CD4-positive, alpha-beta T cell treated with Interleukin-15 for 4 hours (primary cell): ENCODE measurements at places on chromosomes 13 and 19.
A peak's percentile ranks its signal among the peaks of the same experiment; 100 is the strongest.

- DNase-seq: peak; percentile 23
These were observed 24.9 kb downstream of the SIGLEC7 start for GRCh38 chr19:51166846-51167490.

- peak; percentile 74 for DNase-seq
These were observed 6.0 kb downstream of the RCN3 start for GRCh38 chr19:49533551-49534488.

GRCh38 chr13:45113233-45114224 is 6.8 kb upstream of the GTF2F2 start:
- DNase-seq: no peak

- no peak for DNase-seq
These were observed 543.1 kb upstream of the SLITRK5 start for GRCh38 chr13:87128036-87128435.

DNA sequence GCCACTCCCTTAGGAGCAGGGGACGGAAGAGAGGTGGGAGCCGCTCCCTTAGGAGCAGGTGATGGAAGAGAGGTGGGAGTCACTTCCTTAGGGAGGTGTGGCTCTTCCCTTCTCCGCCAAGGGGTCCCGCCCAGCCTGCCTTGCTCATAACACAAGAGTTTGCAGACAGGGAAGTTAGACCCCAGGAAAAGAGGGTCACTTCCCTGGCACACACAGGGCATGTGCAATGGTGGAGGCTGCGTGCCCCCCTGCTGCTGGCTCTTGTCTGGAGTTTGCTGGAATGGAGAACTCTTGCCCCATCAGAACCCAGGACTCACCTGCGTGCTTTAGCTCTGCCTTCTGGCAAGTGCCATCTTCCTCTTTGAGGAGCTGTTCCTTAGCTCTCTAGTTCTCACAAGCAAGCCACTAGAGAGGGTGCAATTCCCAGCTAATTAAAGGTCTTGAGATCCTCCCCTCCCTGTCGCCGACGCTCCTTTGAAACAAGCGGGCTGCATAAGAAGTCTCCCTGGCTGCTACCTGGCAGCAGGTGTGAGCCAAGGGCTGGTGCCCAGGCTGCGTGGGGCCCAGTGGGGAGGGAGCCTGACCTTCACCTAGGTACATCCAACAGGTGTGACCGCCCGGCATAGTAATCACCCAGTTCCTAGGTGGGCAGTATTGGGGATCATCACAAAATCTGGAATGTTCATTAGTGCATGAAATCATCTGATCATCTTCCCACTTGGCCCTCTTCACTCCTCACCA is 281.6 kb downstream of the ZNF536 start:
- no peak for DNase-seq

GRCh38 chr19:47729799-47730520 is 15.4 kb upstream of the NOP53 start:
- DNase-seq: no peak

DNA sequence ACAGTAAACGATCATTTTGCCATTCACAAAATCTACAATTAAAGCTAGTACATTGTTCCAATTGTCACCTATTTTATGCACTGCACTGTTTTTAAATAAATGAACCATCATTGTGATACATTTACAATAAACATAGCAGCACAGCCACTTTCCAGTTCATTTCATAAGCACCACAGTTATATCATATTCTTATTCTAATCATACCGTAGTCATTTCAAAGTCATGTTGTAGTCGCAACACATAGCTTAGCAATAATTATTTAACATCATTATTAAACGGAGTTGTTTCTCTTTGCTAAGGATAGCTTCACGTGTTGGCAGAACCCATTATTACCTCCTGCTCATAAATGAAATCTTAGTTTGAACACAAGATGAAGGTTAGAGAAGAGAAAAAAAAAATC is 2.2 kb upstream of the PCDH9 start:
- no peak for DNase-seq

DNA sequence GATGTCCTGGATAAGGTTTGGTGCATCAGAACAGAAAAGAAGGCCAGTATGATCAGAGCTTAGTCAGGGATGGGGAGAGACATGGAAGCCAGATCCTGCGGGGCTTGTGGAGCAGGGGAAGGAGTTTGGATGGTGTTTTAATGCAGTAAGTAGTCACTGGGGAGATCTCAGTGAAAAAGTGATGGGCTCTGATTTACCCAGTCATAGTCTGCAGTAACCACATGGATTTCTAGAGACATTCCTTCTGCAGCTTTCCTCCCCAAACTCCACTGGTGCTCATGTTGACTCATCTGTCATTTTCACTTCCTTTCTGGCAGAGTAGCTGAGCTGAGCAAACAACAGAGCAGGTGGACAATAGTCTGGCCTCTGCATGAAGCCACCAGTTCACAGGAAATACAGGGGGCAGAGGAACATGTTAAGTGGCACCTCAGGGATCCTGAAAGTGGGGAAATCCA is 144.1 kb downstream of the DPF1 start:
- no peak for DNase-seq

GRCh38 chr13:31951215-31951678 is 80.3 kb upstream of the FRY start:
- DNase-seq: peak; percentile 25

GRCh38 chr13:29840585-29840984 is 9.8 kb downstream of the UBL3 start:
- DNase-seq: no peak

GRCh38 chr13:22073718-22074117 is 402.8 kb downstream of the FGF9 start:
- DNase-seq: no peak
